WTC11 (cell line): ENCODE measurements at places on chromosomes 6 and 20. TPM values are rescaled to one million over a fixed set of nuclear protein-coding genes. Genes with fewer than 3 reads are reported as not detected.

Gene HLA-DQA1
- 0.22 to 0.92 TPM (median 0.62 TPM) in 3 replicates for total RNA-seq

GRCh38 chr6:11975353-11975977, 36.6 kb upstream of the HIVEP1 start:
- no peak for DNase-seq

DNA sequence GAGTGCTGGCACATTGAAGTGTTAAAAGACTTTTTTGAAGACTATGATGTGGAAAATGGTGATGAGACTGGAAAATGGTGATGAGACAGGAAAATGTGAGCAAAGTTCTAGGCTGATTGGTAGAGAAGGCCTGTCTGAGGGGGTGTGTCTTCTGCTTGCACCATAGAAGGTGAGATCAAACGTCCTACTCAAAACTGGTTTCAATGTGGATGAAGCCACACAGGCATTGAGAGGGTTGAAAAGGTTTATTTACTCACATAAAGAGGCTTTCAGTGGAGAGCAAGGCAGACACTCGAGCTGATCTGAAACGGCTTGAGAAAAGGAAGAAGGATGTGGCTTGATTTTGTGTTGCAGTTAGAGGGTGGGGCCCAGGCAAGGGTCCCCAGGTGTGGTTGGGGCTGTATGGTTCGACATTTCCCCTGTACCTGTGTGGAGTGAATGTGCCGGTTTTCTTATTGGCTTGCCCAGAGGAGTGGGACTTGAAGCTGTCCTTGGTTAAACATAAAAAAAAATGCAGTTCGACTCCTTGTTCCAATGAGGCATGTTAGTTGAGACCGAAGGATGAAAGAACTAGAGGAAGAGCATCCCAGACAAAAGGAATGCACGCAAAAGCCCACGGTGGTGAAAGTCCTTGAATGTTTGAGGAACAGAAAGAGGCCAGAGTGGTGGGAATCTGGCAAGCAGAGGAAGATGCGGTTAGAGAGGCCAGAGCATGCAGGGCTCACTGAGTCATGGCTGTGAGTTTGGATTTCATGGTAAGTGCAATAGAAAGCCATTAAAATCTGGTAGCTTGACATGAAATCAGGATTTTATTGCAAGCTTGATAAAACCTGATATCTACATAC, 172.3 kb downstream of the EPM2A start:
- no peak for DNase-seq

GRCh38 chr6:170436209-170436809, 116.8 kb downstream of the PSMB1 start:
- DNase-seq: no peak

- no peak for DNase-seq
These were observed 33.8 kb upstream of the AKAP12 start for GRCh38 chr6:151205721-151206600.

Gene SCGN
- total RNA-seq: not detected in 3 replicates

GRCh38 chr6:16982807-16983206, 119.0 kb upstream of the STMND1 start:
- DNase-seq: no peak

Gene PRICKLE4
- 0.50 to 1.5 TPM (median 0.82 TPM) in 3 replicates for total RNA-seq

DNA sequence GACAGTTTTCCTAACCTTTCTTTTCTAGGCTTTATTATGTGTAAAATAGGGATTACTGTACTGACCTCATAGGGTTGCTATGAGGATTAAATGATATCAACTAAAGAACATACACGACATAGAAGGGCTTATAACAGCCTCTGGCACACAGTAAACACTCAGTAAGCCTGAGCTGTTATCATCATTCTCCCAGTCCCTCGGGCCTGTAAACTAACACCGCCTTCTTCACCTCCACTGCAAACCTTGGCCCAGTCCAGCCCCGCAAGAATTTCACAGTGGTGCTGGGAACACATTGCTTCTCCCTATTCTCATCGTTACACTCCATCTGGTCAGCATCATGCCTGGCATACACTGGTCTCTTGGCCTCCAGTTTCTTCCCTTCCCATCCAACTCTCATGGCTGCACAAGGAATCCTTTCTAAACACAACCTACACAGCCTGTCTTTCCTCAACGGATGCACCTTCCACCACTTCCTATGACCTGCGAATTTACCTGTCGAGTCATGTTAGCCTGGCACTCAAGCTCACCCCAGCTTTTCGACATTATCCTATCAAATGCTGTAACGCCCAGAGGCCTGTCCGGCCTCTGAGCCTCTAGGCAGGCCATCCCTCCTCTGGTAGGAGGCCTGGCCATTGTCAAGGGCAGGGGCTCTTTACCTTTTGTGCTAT, 92.1 kb downstream of the FYN start:
- DNase-seq: no peak

Gene GTSF1L
- total RNA-seq: not detected in 3 replicates

DNA sequence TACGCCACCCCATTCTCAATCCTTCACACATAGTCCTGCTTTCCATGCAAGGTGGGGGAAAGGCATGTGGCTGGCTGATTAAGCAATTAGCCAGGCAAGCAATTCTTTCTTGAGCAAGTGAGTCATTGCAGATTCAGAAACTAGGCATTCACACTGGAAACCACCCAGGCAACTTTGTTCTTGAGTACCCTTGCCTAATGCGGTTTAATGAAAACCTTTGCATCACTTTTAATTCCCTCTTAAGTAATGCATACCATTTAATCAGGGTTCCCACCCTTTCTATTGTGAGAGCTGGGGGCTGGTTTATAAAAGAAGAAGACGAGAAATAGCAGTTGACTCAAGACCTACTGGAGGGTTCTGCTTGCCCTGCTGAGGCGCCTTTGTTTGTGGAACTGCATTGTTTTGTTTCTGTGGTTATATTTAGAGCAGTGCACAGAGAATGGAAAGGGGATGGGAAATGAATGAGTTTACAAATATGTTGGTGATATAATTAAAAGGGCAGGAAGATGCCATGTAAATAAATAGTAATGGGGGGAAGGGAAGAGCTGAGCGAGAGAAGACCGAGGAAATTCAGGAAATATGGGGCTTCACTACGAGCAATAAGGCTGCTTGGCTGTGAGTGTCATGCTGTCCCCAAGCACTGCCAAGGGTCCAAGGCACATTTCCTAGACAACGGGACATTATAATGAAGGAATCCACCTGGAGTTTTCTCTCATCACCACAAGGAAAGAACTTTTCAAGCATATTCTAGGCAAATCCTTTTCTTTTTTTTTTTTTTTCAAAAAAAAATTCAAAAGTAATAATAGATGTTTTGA, 48.8 kb upstream of the TSHZ2 start:
- DNase-seq: no peak

DNA sequence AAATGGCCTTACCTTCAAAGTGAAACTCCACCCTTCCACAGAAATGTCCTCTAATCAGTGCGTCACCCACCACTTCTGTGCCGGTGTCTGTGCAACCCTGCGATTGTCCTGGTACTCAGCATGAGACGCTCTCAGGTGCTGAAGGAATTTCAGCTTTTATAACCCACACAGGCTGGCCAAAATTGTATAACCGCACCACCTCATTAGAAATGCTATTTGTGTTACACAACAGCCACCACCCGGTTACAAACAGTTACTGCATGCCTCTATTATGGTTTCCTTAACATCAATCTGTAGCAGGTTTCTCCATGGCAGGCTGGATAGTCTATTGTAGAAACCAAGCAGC, 51.5 kb downstream of the SLC23A2 start:
- no peak for DNase-seq
